Gastrocnemius medialis (tissue), 4 donors: ENCODE measurements at places on chromosomes 1 and 21.
A peak's percentile ranks its signal among the peaks of the same experiment; 100 is the strongest.

DNA sequence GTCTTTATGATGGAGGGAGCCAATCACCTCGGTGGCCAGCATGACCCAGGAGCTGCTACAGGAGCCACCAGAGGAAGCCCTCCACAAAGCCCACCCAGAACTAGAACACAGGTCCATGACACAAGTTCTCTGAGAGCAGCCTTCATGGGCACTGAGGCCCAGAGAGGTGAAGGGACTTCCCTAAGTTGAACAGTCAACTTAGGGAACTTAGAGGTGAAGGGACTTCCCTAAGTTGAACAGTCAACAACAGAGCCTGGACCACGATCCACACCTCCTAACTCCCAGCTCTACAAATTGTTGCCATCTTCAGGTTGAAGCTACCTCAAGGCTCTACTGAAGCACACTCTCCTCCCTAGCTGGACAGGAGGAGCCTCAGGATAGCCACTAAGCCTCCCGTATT is 132.7 kb downstream of the CCDC185 start:
- DNase-seq, result no peak

DNA sequence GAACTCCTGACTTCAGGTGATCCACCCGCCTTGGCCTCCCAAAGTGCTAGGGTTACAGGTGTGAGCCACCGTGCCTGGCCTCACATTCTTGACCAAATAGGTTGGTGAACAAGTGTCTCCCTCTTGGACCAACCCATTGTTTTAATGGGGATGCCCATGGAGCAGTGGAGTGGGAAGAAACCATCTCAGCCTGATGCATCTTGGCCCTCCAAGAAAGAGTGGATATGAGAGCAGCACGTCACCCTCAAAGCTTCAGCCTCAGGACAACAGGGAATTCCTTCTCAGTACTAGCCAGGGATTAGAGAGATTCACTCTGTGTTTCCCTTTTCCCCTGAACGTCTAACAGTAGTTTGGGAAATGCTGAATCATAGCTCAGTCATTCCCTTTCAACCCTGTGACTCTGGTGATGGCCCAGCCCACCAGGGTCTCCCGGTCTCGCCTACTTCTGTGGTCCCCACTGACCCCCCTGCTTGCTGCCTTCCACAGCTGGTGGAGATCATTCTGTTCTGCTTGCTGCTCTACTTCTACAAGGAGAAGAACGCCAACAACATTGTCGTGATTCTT is 37.4 kb downstream of the NIPAL3 start:
- no peak for DNase-seq

- peak; percentile 67 for DNase-seq
Observed at GRCh38 chr21:37553078-37553481, 186.5 kb downstream of the DYRK1A start.

- no peak for DNase-seq
Observed at GRCh38 chr1:12387641-12388040, 157.8 kb downstream of the VPS13D start.

GRCh38 chr1:154622503-154623039 is 14.6 kb upstream of the ADAR start:
- DNase-seq, result no peak

GRCh38 chr1:241332987-241333386 is 24.0 kb downstream of the RGS7 start:
- no peak for DNase-seq

- no peak for DNase-seq
Observed at GRCh38 chr1:78721136-78721535, 71.5 kb downstream of the IFI44 start.

DNA sequence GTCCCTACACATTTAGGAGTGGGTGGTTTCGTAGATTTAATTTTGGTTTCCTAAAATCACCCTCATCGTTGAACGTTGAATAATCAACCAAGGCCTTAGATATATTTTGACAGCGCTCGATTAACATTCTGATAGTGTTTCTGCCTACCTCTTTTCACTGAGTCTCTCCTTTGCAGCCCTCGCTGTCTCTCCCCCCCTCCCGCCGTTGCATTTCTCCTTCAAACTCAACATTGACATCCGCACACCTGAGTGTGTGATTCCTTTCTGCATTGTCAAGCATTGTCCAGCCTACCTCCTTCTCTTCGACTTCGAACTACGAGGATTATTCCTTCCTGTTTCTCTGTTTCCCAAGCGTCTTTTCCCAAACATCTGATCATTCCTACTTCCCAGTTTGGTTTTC is 1.8 kb upstream of the ADAMTS1 start:
- no peak for DNase-seq

DNA sequence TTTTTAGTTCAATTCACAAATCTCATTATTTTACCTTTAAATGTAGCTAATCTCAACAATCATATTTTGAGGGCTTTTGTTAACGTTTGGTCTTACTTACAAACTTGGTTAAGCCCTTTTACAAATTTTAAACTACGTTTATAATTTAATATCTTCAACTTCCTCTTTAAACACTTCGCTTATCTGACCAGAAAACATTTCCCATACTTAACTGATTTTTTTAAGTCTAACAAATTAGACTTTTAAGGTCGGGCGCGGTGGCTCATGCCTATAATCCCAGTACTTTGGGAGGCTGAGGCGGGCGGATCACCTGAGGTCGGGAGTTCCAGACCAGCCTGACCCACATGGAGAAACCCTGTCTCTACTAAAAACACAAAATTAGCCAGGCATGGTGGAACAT is 300.9 kb downstream of the LMX1A start:
- DNase-seq, result no peak
